Sciatic nerve (tissue), 2 donors: ENCODE measurements at places on chromosomes 11 and 22. TPM values are rescaled to one million over a fixed set of nuclear protein-coding genes. Genes with fewer than 3 reads are reported as not detected.

The CYB5R2 gene
- total RNA-seq = 96.4 TPM

The TUBA8 gene
- 3.7 TPM for total RNA-seq

The NCAPH2 gene
- total RNA-seq = 39.8 TPM

The OR8K1 gene
- total RNA-seq = not detected

The C11orf97 gene
- total RNA-seq = not detected

The MPPED2 gene
- 8.0 TPM for total RNA-seq

The CHKB gene
- total RNA-seq = 73.9 TPM

The ACTN3 gene
- 0.71 TPM for total RNA-seq

The GALNT18 gene
- total RNA-seq = 19.0 TPM

The GLYAT gene
- 2.6 TPM for total RNA-seq

The DMC1 gene
- total RNA-seq = 4.7 TPM

GRCh38 chr11:3143136-3143880 lies 21.8 kb downstream of the OSBPL5 start:
- no peak for DNase-seq

- peak; percentile 58 for DNase-seq
Measured at GRCh38 chr22:20316217-20316843, 3.5 kb downstream of the DGCR6L start.

- no peak for DNase-seq
Measured at GRCh38 chr22:36359470-36359996, 28.2 kb downstream of the MYH9 start.

DNA sequence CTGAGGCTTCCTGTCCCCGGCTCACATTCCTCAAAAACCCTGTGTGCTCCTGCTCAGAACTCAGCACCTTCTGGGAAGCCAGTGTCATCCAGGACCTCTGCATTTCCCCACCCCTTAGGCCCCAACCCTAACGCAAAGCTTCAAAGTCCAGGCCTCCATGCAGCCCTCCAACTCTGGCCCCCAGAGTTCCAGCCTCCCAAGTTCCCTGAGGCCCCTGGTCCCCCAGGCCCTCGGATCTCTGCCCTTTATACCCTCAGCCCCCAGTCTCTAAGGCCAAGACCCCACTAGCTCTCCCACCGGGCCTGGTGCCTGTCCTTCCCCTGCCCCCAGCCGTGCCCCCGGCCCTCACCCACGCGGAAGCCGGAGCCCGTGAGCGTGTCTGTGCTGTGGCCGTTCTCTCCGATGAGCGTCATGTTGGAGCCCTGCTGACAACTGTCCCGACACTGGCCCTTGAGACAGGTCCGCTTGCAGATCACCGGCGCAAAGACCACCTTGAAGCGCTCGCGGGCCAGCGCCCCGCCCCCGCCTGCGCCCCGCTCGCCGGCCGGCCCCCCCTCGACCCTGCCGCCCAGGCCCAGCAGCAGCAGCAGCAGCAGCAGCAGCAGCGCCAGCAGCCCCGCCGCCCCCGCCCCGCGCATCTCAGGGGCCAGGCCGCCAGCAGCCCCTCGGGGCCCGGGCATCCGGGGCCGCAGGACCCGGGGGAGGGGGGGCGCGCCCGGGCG lies 718 bp downstream of the LTBP3 start:
- peak; percentile 70 for DNase-seq

DNA sequence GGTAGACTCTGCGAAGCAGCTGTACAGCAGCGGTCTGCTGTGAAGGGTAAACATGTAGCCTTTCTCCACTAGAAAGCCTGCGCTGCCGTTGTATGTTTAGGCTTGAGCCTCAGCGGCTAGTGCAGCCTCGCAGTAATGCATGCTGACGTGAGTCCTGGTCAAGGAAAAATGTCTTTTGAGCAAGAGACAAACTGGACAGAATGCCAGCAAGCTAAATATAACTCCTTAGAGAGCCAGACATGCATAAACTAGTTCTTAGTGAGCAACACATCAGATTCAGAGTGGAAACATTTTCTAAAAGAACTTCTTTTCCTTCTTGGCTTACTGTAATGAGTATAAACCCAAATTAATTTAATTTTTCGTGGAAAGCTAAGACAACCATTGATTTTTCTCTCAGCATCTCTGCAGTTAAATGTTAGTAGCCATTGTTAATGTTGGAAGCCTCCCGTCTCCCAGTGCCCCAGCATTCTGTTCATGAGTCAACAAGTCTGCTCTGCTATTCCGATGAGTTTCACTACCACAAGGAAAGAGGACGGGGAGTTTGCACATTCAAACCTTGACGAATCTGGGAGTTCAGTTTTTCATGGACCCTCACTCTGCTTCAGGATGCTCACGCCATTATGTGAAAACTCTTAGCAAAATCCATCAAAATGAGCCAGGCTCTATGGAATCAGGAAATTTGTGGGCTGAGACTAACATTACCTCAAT lies 51.4 kb downstream of the JAM3 start:
- DNase-seq = peak; percentile 77

DNA sequence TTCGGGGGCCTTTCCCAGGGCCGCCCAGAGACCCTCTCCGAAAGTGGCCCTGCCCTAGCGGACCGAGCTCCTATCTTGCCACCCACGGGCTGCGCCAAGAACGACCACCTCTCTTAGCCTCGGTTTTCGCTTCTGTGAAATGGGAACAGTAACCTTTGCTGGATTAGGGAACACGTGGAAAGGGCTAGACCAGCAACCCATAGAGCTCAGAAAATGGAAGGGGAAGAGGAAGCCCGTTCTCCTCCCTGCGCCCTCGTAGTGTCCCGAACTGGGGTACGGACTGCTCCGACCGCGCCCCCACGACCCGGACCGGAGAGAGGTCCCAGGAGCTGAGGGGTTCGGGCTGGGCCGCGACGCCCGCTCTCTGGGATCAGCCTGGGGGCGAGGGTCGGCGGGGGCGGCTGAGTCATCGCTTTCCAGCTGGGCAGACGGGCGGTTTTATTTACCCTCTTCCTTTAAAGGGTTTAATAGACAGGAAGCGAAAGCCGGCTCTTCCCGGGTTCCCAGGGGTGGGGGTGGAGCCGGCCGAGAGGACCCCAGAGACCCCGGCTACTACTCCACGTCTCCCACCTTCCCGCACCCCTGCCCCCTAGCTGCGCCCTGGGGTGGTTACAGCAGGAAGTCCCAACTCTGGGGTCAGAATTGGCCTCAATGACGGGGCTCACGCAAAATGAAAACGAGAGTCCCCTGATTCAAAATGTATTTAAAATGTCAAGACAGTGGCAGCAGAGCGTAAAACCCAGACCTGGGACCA lies 907 bp upstream of the PHLDA2 start:
- no peak for DNase-seq

- no peak for DNase-seq
Measured at GRCh38 chr22:23823331-23823791, 15.4 kb downstream of the DERL3 start.

DNA sequence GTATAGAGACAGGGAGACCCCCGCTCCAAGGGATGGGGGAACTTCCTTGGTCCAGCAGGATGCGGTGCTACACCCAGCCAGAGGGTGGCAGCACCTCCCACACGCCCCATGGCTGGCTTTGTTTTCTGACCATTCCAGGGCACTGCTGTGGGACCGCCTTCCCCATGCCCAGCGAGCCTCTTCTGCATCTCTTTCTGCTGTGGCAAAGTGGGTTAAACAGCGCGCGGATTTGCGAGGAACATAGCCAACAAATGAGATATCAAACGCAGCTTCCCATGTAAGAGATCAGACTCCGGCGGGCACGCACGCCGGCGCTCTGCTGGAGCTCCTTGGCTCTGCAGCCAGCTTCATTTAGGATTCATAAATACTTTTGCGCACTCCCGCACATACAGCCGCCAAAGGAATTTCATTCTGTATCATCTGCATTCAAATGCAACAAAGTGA lies 485.8 kb upstream of the CADM1 start:
- DNase-seq = no peak

DNA sequence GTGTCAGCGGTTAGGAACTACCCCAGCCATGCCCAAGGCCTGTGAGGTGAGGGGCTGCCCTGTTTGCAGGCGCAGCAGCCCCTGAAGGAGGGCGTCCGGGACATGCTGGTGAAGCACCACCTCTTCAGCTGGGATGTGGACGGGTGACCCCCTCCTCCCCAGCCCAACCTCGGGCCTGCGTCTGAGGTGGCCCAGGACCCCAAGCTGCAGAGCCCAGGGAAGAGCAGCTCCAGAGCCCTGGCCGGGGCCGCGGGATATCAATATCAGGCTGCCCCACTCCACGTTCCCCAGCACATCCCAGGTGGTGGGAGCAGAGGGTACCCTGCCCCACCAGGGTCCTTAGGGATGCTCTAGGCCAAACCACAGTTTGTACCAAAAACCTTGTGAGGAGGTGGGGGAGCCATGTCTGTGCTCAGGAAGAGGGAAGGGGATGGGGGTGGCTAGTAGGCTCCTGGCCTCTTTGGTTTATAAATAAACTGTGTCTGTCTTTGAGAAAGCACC lies 39.3 kb downstream of the SGSM3 start:
- DNase-seq = peak; percentile 51

- DNase-seq = no peak
Measured at GRCh38 chr22:37569009-37569920, 9.0 kb downstream of the CDC42EP1 start.

- peak; percentile 78 for DNase-seq
Measured at GRCh38 chr11:112280268-112281126, 19.8 kb upstream of the PLET1 start.

- DNase-seq = no peak
Measured at GRCh38 chr11:1507381-1508140, 21.0 kb upstream of the MOB2 start.

DNA sequence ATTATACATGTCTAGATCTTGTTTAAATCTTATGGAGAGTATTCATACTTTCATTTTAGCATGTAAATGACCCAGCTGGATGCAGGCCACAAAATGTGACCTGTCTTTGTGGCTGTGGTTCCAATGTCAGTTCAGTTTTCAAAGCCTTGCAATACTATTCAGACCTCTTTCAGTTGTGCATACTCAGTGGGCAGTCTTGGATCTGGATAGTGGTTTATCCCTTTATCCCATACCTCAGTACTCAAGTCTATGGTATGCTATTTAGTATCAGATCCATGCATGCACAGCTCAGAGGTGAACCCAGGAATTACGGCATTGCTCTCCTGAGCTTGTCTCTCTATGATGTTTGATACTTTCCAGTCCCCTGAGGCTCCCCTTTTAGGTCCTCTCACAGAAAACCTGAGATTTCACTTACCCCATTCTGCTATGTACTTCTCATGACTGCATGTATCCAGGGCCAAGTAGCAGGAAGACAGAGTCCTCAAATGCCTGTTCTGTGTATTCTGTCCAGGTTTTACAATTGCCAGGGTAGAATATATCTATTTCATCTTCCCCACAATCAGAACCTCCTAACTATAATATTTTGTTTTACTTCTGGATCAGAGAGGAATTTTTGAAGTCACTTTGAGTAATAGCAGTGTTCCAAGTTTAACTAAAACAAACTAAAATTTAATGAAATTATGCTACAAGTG lies 6.9 kb upstream of the P4HA3 start:
- no peak for DNase-seq

- DNase-seq = no peak
Measured at GRCh38 chr11:105229761-105230160, 90.2 kb upstream of the CARD18 start.

GRCh38 chr22:36177160-36177559 lies 16.6 kb upstream of the APOL3 start:
- no peak for DNase-seq

DNA sequence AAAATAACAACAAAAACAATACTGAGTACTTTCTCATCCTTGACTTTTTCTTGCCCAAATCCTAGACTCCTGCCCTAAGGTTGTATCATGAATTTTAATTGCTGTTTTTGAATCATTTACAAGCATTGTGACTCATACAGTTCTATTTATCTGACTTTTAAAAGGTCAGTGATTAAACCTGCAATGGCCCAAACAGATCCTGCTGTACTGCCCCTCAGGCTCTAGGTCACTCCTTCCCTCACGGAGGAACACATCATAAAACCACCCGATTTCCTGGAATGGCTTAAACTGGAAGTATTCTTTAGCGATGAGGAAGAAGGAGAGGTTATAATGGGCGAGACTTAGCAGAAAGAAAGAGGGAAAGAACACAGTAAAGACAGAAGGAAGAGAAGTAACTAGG lies 12.3 kb downstream of the ARFGAP3 start:
- no peak for DNase-seq

DNA sequence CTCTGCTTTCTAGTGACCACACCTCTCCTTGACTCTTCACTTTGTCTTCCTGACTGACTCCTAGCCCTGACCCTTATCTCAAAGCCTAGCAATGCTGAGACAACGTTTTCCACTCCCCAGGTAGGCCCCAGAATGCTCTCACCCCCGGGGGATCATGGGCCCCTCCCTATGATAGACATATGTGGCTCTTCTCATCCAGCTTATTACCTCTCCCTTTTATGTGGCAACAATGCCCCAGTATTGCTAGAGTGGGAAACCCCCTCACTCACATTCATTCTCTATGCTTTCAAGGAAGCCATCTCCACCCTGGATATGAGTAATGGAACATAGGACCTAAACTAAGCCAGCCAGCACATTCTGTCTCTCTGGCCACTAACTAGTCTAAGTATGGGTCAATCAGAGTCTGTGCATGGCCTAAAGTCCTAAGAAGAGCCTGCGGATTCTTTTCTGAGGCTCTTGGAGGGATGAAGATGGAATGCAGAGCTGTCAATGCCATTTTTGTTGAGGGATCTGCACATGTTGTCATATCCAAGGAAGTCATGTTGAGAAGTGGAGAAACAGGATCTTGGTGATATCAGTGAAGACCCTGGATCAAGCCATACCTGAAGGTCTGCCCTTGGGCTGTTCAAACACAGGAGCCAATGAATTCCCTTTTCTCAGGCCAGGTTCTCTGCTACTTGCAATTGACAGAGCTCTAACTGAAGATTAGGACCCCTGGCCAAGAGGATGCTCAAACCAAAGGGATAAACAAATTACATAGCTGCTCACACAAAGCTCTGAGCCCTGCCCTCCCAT lies 79.8 kb upstream of the GRK3 start:
- no peak for DNase-seq

- DNase-seq = peak; percentile 12
Measured at GRCh38 chr22:36743011-36743410, 32.9 kb downstream of the IFT27 start.

- DNase-seq = no peak
Measured at GRCh38 chr11:33290319-33290718, 33.1 kb downstream of the HIPK3 start.

- no peak for DNase-seq
Measured at GRCh38 chr22:49447837-49448236, 379.8 kb downstream of the BRD1 start.

GRCh38 chr11:75839851-75840250 lies 24.8 kb downstream of the UVRAG start:
- no peak for DNase-seq

- DNase-seq = peak; percentile 67
Measured at GRCh38 chr11:121426476-121427399, 25.4 kb upstream of the SORL1 start.

- DNase-seq = no peak
Measured at GRCh38 chr11:33866936-33867335, 24.9 kb downstream of the LMO2 start.

GRCh38 chr11:1310318-1310687 lies 871 bp upstream of the TOLLIP start:
- no peak for DNase-seq
